Vagina (tissue), 2 donors: ENCODE measurements at places on chromosomes 4 and X.

GRCh38 chr4:72468904-72469502 is 100.0 kb downstream of the ADAMTS3 start:
- DNase-seq: no peak
- no peaks in the 10 kb centered on the region for H3K36me3 ChIP-seq
- no peak overlapping the region for H3K27ac ChIP-seq
- no peaks in the 10 kb centered on the region for H3K4me1 ChIP-seq
- H3K4me3 ChIP-seq: no peak overlapping the region

GRCh38 chr4:150283689-150284088 is 205.4 kb downstream of the DCLK2 start:
- no peaks in the 10 kb centered on the region for H3K27me3 ChIP-seq
- DNase-seq: no peak
- no peaks in the 10 kb centered on the region for H3K4me1 ChIP-seq
- no peak overlapping the region for H3K4me3 ChIP-seq
- no peak overlapping the region for H3K27ac ChIP-seq

DNA sequence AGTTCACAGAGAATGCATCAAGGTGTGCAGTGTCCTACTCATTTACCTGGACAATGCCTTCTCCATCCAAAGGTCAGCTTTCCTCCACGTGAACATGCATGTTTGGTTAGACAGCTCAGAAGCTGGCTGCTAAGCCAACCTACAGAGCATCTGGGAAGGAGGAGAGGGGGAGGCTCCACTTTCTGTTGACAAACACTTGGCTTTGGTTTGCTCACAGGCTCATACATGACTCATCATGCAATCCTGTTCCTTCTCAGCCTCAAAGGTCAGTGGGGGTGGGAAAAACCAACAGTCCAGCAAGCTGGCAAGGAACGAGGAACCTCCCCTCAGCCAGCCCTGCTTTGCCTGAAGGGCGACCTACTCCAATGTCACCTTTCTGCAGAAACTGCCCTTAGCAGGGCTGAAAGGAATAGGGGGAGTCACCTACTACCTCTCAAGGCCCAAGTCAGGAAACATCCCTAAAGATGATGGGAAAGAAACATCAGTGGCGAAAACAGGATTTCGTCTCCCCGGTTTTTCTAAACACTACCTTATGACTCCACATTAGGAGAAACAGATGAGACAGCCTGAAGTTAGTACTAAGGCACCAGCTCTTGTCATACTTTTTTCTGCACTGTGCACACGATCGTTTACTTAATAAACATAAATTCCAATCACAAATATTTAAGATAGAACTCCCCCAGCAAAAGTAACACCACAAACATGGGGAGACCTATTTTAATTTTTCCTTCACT is 37.9 kb downstream of the RELL1 start:
- H3K27me3 ChIP-seq: no peaks in the 10 kb centered on the region
- H3K4me1 ChIP-seq: peaks cover 9% of the 10 kb centered on the region
- DNase-seq: no peak
- no peak overlapping the region for H3K27ac ChIP-seq
- H3K4me3 ChIP-seq: no peak overlapping the region
- no peaks in the 10 kb centered on the region for H3K36me3 ChIP-seq

- H3K27ac ChIP-seq: no peak overlapping the region
- no peaks in the 10 kb centered on the region for H3K27me3 ChIP-seq
- H3K4me3 ChIP-seq: no peak overlapping the region
- no peaks in the 10 kb centered on the region for H3K4me1 ChIP-seq
- no peak for DNase-seq
Measured at GRCh38 chr4:173891072-173891471, 361.0 kb upstream of the HAND2 start.

- H3K4me1 ChIP-seq: no peaks in the 10 kb centered on the region
- no peaks in the 10 kb centered on the region for H3K36me3 ChIP-seq
- no peaks in the 10 kb centered on the region for H3K27me3 ChIP-seq
- H3K27ac ChIP-seq: no peak overlapping the region
- H3K4me3 ChIP-seq: no peak overlapping the region
Measured at GRCh38 chr4:111847296-111848008, 297.8 kb upstream of the FAM241A start.

- no peaks in the 10 kb centered on the region for H3K36me3 ChIP-seq
- H3K4me1 ChIP-seq: no peaks in the 10 kb centered on the region
- DNase-seq: no peak
- H3K27ac ChIP-seq: peak overlapping the region; percentile 25
- H3K27me3 ChIP-seq: no peaks in the 10 kb centered on the region
Measured at GRCh38 chr4:147340591-147341120, 140.2 kb upstream of the EDNRA start.

GRCh38 chrX:68372665-68373064 is 60.6 kb downstream of the OPHN1 start:
- no peaks in the 10 kb centered on the region for H3K27me3 ChIP-seq
- H3K36me3 ChIP-seq: no peaks in the 10 kb centered on the region

DNA sequence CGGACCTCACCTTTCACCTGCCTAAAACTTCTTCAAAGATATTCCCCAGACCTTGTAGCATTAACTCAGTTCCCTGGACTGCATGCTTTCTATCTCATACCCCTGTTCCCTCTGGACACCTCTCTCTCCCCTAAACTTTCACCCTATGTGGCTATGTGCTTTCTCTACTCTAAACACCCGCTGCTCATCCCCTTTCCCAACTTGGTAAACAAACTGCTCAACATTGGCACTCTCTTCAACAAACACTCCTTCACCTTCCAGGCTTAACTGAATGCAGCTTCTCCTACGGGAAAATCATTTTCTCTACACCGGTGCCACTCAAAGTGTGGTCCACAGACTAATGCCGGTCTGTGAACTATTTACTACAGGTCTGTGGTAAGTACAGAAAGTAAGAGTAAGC is 19.9 kb downstream of the PHF8 start:
- H3K4me1 ChIP-seq: no peaks in the 10 kb centered on the region
- H3K27me3 ChIP-seq: no peaks in the 10 kb centered on the region
- H3K27ac ChIP-seq: no peak overlapping the region
- no peak overlapping the region for H3K4me3 ChIP-seq
- no peak for DNase-seq

GRCh38 chrX:125681058-125681457 is 361.4 kb downstream of the TEX13C start:
- H3K4me3 ChIP-seq: no peak overlapping the region
- no peak for DNase-seq
- H3K27me3 ChIP-seq: no peaks in the 10 kb centered on the region
- no peaks in the 10 kb centered on the region for H3K4me1 ChIP-seq
- H3K36me3 ChIP-seq: no peaks in the 10 kb centered on the region

- no peak overlapping the region for H3K4me3 ChIP-seq
- no peak for DNase-seq
- H3K4me1 ChIP-seq: peaks cover 8% of the 10 kb centered on the region
- no peaks in the 10 kb centered on the region for H3K27me3 ChIP-seq
- no peaks in the 10 kb centered on the region for H3K36me3 ChIP-seq
Measured at GRCh38 chr4:53961351-53961750, 103.1 kb downstream of the CHIC2 start.

DNA sequence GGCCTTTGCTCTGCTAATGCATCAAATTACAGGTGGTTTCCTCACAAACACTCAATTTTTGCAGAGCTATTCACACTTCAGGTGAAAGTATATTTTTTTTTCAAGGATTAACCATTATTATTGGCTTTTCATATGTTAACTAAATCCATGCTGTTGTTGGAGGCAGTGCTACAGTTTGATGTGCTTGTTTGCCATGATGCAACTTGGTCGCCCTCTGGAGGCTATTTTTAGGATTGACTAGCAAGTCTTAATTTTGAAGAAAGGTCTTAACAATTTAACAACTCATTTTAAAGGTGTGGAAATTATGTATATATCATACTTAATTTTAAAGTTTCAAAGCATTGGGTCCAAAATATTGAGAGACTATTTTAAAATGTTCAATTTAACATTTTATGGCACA is 168.8 kb upstream of the FAM47A start:
- DNase-seq: no peak
- no peak overlapping the region for H3K4me3 ChIP-seq
- no peaks in the 10 kb centered on the region for H3K36me3 ChIP-seq
- H3K27me3 ChIP-seq: no peaks in the 10 kb centered on the region

DNA sequence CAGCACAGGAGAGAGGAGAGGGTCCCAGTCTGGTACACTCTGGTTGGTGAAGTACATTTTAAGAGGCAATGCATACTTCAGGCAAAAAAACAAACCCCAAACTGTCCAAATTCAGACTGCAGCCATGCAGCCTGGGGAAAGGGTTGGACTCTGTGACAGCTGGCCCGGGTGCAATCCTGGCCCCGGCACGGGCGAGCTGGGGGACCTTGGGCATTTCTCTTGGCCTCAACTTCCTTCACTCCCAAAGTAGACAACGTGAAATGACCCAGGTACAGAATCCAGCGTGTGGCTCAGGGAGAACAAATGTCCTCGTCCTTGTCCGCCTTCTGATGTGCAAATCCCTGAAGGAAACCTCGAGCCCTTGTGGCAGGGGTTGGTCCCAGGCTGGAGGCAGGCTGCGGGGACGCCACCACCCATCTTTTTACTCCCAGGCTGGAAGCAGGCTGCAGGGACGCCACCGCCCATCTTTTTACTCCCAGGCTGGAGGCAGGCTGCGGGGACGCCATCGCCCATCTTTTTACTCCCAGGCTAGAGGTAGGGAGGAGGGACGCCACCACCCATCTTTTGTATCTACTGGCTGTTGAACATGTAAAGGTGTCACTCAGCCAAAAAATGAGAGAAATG is 62.3 kb downstream of the ACOX3 start:
- no peak for DNase-seq
- peaks cover 16% of the 10 kb centered on the region for H3K36me3 ChIP-seq
- H3K4me3 ChIP-seq: no peak overlapping the region
- no peaks in the 10 kb centered on the region for H3K4me1 ChIP-seq

- H3K36me3 ChIP-seq: no peaks in the 10 kb centered on the region
- H3K4me3 ChIP-seq: no peak overlapping the region
- H3K27me3 ChIP-seq: no peaks in the 10 kb centered on the region
- no peaks in the 10 kb centered on the region for H3K4me1 ChIP-seq
- no peak overlapping the region for H3K27ac ChIP-seq
Measured at GRCh38 chrX:3680459-3680858, 33.0 kb downstream of the PRKX start.

DNA sequence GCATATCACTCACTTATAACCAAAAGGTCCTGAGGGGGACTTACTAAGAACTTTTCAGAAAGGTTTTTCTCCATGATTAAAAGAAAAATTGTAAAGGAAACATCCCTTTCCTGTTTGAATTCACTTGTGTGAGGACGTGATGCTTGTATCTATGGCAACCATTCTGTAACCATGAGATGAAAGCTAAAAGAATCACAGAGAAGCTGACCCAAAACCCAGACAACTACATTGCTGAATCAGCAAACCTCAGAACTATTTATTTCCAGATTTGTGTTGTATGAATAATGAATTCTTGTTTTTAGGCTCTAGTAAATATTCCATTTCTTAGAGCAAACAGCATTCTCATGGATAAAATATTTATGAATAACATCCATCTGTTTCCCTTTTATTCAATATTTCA is 91.2 kb downstream of the RCHY1 start:
- no peak overlapping the region for H3K27ac ChIP-seq
- no peaks in the 10 kb centered on the region for H3K4me1 ChIP-seq
- no peaks in the 10 kb centered on the region for H3K27me3 ChIP-seq
- no peak for DNase-seq
- H3K36me3 ChIP-seq: no peaks in the 10 kb centered on the region

- H3K27me3 ChIP-seq: no peaks in the 10 kb centered on the region
- DNase-seq: no peak
- no peaks in the 10 kb centered on the region for H3K4me1 ChIP-seq
- no peak overlapping the region for H3K27ac ChIP-seq
- no peak overlapping the region for H3K4me3 ChIP-seq
- no peaks in the 10 kb centered on the region for H3K36me3 ChIP-seq
Measured at GRCh38 chr4:8775121-8775520, 96.5 kb downstream of the HMX1 start.

GRCh38 chr4:173257732-173258717 is 76.1 kb downstream of the HMGB2 start:
- no peaks in the 10 kb centered on the region for H3K36me3 ChIP-seq
- no peaks in the 10 kb centered on the region for H3K27me3 ChIP-seq
- no peak overlapping the region for H3K4me3 ChIP-seq
- no peak for DNase-seq
- H3K27ac ChIP-seq: no peak overlapping the region
- no peaks in the 10 kb centered on the region for H3K4me1 ChIP-seq

DNA sequence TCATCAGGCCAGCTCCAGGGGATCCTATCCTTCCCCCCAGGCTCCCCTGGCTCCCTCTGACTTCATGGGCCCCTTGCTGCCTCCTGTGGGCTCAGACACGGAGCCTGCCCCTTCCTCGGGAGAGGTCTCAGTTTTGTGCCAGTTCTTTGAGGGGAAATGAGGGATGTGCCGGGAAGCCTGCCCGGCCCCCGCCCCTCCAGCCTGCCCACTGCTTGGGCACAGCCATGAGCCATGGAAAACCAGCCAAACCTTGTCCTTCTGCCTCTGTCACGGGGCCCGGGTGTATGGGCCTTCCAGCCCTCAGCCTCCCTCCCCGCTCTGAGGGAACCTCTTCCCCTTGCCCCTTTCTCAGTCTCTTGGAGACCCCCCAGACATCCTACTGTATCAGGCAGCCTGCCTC is 6.8 kb downstream of the BGN start:
- no peak overlapping the region for H3K4me3 ChIP-seq
- peaks cover 14% of the 10 kb centered on the region for H3K4me1 ChIP-seq
- H3K27ac ChIP-seq: no peak overlapping the region
- DNase-seq: no peak

- H3K36me3 ChIP-seq: no peaks in the 10 kb centered on the region
- no peak overlapping the region for H3K27ac ChIP-seq
- H3K27me3 ChIP-seq: no peaks in the 10 kb centered on the region
- no peak for DNase-seq
- H3K4me3 ChIP-seq: no peak overlapping the region
- H3K4me1 ChIP-seq: peaks cover 5% of the 10 kb centered on the region
Measured at GRCh38 chr4:79495447-79495846, 87.4 kb upstream of the GK2 start.

DNA sequence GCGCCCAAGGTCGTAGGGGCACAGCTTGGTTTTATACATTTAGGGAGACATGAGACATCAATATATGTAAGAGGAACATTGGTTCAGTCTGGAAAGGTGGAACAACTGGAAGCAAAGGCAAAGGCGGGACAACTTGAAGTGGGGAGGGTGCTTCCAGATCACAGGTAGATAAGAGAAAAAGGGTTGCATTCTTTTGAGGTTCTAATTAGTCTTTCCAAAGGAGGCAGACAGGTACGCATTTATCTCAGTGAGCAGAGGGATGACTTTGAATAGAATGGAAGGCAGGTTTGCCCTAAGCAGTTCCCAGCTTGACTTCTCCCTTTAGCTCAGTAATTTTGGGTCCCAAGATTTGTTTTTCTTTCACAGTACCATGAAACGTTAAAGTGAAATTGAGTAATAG is 223.2 kb downstream of the FAM47A start:
- H3K4me3 ChIP-seq: no peak overlapping the region
- H3K36me3 ChIP-seq: no peaks in the 10 kb centered on the region
- no peak overlapping the region for H3K27ac ChIP-seq

- H3K4me3 ChIP-seq: no peak overlapping the region
- H3K36me3 ChIP-seq: no peaks in the 10 kb centered on the region
Measured at GRCh38 chr4:81466841-81467671, 4.7 kb downstream of the RASGEF1B start.
